ENCODE measurements at places on chromosomes 1 and 21.

DNA sequence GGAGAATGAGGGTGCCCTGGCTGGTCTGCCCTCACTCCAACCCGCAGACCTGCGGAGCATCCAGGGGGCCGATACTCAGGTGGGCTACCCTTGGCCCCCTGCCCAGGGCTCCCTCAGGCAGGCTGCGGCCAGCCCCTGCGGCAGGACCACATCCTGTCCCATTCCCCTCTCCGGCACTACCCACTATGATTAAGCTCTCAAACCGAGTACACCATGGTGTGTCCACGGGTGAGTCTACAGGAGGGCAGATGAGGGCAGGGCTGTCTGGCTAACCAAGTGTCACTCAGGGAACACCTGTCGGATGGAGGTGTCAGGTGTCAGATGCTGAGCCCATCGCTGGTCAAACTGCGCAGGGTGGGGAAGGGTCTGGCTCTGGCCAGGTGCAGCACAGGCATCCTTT lies 47.2 kb downstream of the SLC66A1 start:
- DNase-seq: no peak

DNA sequence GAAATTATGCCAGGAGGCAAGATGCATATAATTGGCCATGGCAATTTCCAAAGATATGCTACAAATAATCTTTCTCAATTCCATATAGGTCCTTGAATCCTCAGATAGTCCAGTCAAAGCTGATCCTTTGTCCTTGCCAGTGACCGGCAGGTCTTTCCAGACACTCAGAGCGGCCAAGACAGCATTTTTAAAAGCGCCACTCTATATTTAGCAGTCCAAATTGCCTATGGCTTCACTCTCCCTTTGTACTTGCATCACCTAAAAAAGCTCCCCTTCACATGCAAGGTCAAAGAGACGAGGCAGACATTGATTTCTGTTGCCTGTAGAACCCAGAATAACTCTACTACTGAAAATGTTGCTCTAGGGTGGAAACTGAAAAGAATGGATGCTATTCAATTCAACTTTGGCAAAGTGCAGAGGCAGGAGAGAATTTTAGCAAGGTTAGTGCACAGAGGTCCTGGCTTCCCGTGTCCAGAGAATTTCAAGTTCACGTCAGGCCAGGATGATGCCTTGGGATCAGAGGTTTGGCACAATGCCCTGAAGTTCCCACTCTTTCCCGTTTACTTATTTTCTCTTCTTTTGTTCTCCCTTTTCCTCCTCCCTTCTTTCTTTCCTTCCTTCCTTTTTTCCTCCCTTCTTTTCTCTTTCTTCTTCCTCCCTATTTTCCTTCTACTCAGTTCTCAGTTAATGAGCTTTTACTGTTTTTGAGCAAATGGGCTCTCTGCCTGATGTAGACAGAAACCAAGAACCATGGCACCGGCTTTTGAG lies 108.5 kb downstream of the KCNK1 start:
- DNase-seq: no peak

GRCh38 chr1:247332215-247332622 lies 552 bp upstream of the ZNF496 start:
- DNase-seq: peak; percentile 34

- no peak for DNase-seq
These were observed 36.6 kb upstream of the ECE1 start for GRCh38 chr1:21326861-21327344.

DNA sequence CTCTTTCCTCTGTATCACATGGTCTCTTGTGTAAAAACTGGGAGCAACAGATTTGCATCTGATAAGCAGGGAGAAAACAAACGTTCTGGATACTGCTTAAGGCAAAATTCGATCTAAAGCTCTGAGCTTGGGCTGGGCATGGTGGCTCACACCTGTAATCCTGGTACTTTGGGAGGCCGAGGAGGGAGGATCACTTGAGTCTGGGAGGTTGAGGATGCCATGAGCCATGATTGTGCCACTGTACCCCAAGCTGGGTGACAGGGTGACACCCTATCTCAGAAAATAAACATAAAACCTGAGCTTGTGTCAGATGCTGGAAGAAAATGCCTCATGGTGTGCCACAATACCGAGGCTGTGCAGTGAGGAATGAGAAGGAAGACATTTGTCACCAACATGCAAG lies 73.9 kb downstream of the SCCPDH start:
- DNase-seq: no peak

DNA sequence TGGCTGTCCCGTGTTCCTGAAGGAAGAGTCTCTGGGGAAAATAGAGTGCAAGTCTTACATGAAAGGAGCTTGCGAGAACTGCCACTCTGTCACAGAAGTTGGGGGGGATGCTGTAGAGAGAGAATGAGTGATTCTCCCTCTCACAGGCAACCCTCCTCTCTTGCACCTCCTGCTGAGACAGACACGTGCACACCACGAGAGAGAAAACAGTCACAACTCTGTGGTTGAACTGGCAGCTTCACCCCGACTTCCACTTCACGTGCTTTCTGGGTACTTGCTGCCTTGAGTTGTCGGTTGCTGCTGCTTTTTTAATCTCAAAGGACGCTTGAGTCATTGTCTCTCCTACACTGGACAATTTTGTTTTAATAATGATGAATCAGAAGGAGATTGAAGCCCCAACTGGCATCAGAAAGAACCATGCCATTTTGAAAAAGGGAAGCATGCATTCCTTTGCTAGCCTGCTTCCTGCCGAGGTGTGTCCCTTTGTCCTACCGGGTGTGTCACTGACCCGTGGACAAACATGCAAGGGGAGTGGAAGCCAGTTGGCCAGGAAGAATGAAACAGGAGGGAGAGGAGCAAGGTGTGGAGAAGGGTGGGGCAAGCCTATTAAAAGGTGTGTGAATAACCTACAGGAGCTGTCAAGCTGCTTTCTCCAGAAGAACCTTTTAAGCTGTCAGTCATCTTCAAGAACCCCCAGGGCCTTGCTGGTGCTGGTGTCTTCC lies 164.2 kb downstream of the CACNA1E start:
- DNase-seq: no peak

- DNase-seq: no peak
These were observed 58.5 kb downstream of the HIVEP3 start for GRCh38 chr1:41860214-41860613.

GRCh38 chr1:53957194-53957818 lies 11.2 kb downstream of the LRRC42 start:
- DNase-seq: no peak

DNA sequence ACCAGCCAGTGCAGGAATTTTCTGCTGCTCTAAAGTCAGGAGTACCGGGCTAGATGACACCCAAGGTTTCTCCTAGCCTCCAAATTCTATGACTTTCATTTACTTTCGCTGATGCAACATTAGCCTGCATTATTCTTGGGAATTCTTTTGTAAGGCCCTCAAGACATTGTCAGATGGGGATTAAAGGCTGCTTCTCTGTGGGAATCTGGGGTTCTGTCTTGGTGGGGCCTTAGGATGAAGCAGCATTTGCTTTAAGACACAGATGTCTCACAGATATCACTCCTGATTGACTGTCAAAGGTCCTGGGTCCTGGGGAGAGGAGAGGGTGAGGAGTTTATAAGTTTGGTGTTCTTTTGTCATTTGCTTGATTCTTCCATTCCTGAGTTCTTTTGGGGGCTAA lies 11.6 kb downstream of the PKP1 start:
- DNase-seq: no peak

DNA sequence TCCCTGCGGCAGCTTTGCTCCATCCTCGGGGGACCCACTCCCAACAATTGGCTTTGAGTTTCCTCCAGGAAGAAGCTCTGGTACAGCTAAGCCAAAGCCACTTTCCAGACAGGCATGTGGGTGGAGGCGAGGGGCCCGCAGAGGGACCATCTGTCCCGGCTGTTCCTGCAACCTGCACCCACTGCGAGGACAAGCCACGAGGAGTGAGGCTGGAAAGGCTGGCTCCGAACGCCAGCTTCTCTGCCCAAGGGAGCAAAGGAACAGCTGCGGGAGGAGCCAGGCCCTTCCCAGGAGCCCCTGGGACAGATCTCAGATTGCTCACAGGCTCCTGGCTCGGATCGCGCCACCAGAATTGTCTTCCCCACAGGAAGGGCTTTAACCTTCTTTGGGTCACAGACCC lies 28.3 kb upstream of the PEF1 start:
- no peak for DNase-seq

DNA sequence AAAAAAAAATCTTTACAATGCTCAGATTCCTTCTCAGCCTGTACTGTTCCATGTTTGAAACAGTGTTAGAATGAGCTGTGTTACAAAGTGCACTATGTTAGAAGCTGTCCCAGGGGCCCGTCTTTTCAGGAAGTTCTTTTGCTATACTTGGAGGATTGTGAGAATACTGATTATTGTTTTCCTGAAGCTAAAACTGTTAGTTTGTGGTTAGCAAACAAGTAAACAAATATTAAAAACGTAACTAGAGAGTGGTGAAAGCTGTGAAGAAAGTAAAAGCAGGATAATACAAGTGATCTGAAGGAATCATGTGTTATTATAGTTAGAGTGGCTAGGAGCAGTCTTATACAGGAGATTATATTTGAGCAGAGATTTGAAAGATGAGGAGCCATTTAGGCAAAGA lies 35.6 kb downstream of the CAMSAP2 start:
- no peak for DNase-seq
